ENCODE measurements at places on chromosomes 16 and 17.

GRCh38 chr16:50300942-50301625, 34.7 kb downstream of the ADCY7 start:
- DNase-seq: peak; percentile 43

DNA sequence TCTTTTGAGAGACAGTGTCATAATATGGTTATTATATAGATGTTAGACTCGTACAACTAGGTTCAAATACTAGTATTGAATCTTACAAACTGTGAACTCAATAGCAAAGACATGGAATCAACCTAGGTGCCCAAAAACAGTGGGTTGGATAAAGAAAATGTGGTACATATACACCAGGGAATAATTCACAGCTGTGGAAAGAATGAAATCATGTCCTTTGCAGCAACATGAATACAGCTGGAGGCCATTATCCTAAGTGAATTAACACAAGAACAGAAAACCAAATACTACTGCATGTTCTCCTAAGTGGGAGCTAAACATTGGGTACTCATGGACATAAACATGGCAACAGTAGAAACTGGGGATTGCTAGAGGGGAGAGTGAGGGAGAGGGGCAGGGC, 8.1 kb downstream of the PHKB start:
- DNase-seq: no peak

DNA sequence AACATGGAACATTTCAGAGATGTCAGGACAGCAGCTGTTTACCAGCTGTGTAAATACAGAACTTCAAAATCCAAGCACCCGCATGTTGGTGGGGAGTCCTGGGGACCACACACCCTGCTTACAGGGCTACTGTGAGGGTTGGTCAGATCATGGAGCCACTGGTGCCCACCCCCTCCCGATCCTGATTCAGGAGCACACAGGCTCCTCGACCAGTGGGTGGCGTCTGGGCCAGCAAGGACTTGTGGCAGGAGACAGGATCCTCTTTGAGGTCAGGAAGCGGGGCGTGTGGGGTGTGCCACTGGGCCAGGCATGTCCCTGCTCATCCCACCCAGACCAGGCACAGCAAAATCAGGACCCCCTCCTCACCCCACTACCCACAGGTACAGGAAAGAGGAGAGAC, 83.6 kb downstream of the SDK2 start:
- DNase-seq: no peak

DNA sequence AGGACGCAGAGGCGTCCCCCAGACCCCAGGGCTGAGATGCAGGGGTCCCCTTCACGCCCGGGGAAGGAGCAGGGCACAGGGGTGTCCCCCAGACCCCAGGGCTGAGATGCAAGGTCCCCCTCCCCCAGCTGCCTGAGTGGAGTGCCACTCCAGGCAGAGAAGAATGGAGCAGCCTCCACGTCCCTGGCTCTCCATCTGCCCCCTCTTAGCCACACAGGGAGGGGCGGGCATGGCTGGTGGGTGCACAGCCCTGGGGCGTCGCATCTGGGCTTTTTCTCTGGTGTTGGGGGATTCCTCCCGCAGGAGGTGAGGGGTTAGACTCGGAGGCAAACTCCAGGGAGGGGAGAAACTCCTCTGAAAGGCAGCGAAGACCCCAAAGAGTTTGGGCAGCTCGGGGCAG, 17.5 kb downstream of the CIBAR2 start:
- DNase-seq: no peak

DNA sequence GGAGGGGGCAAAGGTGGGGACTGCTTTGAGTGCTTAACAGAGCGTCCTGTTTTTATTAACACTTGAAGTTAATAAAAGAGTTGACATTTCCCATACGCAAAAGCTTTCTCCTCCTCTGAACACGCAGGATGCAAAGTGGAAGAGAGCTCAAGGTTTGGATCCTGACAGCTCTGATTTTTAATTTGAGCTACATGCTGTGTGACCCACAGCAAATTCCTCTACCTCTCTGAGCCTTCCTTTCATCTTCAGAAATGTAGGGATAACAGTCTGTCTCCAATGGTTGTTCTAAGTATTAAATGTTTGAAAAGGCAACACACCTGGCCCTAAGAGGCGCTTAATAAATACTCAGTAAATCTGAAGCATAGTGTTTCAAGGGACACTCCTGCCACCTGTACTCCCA, 93.0 kb downstream of the CDYL2 start:
- no peak for DNase-seq

- no peak for DNase-seq
These were observed 14.2 kb downstream of the APOH start for GRCh38 chr17:66214884-66215528.

DNA sequence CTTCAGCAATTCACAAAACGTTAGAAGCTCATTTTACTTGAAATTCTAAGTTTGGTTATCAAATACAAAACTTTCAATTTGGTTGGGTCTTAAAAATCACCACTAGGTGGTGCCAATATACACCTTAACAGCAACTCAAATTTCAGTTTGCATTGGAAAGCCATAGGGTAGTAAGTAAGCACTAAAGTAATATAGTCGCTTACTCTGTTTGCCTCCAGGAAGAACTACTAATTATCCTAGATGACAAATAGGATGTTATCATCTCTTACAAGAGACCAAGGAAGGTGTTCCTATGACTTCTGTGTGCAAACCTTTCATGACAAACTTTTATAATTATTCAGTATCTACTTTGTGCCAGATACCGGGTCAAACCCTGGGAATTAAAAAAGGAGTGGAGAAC, 93.3 kb downstream of the MYO1D start:
- DNase-seq: no peak

GRCh38 chr16:12907670-12908233, 6.4 kb downstream of the SHISA9 start:
- DNase-seq: no peak

GRCh38 chr17:47239967-47240651, 13.5 kb upstream of the ITGB3 start:
- peak; percentile 67 for DNase-seq

DNA sequence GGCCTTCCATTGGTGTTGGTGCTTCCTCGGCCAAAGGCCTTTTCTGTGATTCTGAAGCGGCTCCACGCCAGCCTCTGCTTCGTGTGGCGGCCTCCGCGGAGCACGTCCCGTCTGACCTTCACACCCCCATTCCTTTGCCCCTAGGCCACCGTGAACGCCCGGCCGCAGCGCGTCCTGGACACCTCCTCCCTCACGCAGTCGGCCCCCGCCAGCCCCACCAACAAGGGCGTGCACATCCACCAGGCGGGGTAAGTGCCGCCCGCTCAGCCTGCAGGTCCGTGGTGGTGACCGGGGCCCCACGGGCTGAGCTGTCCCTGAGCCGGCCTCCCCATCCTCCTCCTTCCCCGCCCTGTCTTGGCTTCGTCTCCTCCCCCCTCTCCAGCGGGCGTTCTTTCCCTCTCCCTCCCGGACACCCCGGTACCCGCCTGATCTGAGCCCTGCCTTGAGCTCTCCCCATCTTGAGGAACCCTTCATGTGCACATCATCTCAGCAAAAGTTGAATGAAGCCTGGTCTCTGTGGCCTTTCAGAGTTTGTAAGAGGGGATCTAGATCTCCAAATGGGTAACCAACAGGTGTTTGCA, 69.0 kb upstream of the CHMP6 start:
- no peak for DNase-seq

GRCh38 chr17:39939106-39939505, 11.6 kb downstream of the LRRC3C start:
- DNase-seq: no peak

GRCh38 chr16:27322858-27323780, 9.3 kb downstream of the IL4R start:
- peak; percentile 67 for DNase-seq

DNA sequence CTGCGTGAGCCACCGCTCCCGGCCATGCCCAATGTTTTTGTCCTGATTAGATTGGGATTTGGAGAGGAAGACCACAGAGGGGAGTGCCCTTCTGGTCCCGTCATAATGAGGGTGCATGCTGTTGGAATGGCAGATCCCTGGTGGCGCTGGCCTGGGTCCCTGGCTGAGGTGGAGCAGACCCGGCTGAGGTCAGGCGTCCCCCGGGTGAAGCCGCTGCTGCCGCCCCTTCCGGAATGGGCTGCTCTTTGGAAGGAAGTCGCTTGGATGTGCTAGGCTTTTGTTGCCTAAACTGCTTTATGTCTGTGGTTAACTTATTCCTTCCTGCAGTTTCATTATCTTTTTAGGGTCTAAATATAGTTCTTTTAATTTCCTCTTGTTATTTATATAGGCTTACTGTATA, 120.3 kb upstream of the CHMP6 start:
- DNase-seq: peak; percentile 43

- DNase-seq: peak; percentile 96
These were observed at the start of gene CLEC16A for GRCh38 chr16:10944249-10945064. Gene CLEC16A, plus strand, starts transcription at chr16:10944564. Its CDS starts 154 bp downstream, at chr16:10944718.

DNA sequence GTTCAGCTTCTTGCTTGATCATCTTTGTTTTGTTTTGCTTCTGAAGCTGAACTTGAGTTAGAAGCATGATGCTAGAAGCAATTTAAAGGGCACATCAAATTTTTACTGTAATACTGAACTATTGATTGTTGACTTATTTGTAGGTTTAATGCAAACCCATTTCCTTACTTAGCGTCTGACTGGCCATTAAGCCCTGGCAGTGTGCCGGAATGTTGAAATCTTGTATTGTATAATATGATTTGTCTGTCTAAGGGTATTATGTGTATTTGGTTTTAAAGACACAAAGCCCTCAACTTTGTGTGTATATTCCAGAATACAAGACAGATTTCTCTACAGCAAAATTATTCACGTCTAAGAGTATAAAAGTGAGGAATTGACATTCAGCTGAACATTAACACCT, 39.7 kb downstream of the NUP93 start:
- DNase-seq: no peak

DNA sequence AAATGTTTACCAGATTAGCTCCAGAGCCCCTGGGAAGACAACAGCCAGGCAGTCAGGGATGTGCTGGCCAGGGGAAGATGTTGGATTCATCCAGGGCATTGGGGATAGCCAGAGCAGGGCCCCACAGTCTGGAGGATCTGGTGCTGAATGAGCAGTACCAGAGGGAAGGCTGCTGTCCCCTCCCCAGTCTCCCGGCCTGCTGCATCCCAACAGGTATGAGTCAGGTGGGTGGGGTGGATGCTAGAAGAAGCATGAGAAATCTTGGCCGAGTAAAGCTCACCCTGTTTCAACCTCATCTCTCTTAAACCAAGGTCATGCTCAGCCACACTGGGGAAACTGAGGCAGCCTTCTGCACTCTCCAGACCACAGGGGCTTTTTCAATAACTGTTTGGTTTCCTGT, 71.9 kb upstream of the SEC14L1 start:
- no peak for DNase-seq

- no peak for DNase-seq
These were observed 8.6 kb downstream of the C16orf96 start for GRCh38 chr16:4564661-4565267.

- no peak for DNase-seq
These were observed 11.2 kb upstream of the TMIGD1 start for GRCh38 chr17:30345089-30345433.

DNA sequence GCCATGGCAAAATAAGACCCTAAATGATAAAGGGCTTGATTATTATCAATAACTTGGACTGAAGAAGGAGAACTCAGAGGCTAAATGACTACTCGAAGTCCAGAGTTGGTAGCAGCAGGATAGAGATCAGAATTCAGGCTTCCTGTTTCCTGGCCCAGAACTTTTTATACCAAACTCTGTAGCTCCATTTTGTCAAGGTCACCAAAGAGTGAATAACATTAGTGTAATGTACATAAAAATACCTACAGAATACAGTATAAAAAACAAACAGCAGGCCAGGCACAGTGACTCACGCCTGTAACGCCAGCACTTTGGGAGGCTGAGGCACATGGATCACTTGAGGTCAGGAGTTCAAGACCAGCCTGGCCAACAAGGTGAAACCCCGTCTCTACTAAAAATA, 79.0 kb downstream of the ARHGAP17 start:
- no peak for DNase-seq

- peak; percentile 73 for DNase-seq
These were observed 10.3 kb downstream of the NSMCE1 start for GRCh38 chr16:27258241-27258734.

DNA sequence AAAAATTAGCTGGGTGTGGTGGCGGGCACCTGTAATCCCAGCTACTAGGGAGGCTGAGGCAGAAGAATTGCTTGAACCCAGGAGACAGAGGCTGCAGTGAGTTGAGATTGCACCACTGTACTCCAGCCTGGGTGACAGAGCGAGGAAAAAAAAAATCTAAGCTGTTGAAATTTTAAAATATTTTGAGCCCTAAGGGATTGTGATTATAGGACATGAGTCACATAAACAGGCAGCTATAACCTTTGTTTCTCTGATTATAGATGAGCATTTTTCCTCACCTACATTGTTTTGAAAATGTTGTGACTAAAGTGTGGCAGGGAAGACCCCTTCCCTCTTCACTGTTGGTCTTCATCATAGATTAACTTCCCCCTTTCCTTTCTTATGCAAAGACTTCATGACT, 135.5 kb downstream of the MGAT5B start:
- DNase-seq: no peak

- no peak for DNase-seq
These were observed 57.4 kb downstream of the HS3ST3A1 start for GRCh38 chr17:13544292-13544691.

DNA sequence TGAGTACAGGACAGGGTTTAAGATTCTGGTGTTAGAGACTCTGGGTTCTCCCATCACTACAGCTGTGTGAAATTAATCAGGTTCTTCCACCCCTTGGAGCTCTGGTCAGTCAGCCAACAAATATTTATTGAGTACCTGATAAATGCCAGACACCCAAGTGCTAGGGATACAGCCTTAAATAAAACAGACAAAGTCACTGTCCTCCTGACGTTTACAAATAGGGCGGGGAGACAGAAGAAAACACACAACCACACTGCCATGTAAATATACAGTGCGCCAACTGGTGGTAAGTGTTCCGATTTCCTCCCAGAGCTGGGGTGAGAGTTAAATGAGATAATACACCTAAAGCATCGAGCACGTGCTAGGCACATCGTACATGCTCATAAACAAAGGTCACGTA, 121.0 kb downstream of the COPRS start:
- DNase-seq: no peak

DNA sequence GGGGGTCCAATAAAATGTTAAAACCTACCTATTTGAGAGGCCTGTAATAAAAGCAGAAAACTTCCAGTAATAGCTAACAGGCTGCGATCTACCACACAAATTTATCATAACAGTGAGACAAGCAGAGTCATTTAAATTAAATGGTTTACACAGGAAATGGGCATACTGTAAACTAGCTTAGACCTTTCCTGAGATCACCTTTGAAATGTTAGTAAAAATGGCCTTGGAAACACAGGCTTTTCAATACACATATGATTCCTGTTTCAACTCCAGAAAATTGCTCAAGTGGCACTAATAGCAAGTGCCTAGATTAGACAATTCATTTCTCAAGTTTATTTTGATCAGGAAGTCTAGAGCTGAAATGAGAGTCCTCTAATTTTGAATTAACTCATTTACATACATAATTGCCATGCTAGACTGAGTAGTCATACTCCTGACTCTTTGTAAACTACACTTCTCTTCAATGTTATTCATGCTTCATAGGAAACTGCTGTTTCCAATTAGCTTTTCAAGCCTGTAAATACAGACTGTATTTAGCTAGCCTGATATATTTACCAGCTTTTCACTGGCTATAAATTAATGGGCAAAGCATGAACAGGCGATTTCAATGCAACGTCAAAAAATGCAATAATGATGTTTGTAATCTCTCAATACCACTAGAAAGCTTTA, 43.3 kb downstream of the PARN start:
- DNase-seq: no peak

- DNase-seq: no peak
These were observed 5.8 kb upstream of the ZDHHC7 start for GRCh38 chr16:85017151-85017550.
